ENCODE measurements at places on chromosomes 16 and 17. TPM values are rescaled to one million over a fixed set of nuclear protein-coding genes. Genes with fewer than 3 reads are reported as not detected.
A peak's percentile ranks its signal among the peaks of the same experiment; 100 is the strongest.

The PYDC1 gene
- not detected for total RNA-seq

The TMC7 gene
- 0.28 TPM for total RNA-seq

GRCh38 chr17:63841350-63842172 is 924 bp downstream of the SMARCD2 start:
- DNase-seq, result peak; percentile 34

GRCh38 chr17:49576088-49576916 is 631 bp downstream of the NXPH3 start:
- peak; percentile 24 for DNase-seq

DNA sequence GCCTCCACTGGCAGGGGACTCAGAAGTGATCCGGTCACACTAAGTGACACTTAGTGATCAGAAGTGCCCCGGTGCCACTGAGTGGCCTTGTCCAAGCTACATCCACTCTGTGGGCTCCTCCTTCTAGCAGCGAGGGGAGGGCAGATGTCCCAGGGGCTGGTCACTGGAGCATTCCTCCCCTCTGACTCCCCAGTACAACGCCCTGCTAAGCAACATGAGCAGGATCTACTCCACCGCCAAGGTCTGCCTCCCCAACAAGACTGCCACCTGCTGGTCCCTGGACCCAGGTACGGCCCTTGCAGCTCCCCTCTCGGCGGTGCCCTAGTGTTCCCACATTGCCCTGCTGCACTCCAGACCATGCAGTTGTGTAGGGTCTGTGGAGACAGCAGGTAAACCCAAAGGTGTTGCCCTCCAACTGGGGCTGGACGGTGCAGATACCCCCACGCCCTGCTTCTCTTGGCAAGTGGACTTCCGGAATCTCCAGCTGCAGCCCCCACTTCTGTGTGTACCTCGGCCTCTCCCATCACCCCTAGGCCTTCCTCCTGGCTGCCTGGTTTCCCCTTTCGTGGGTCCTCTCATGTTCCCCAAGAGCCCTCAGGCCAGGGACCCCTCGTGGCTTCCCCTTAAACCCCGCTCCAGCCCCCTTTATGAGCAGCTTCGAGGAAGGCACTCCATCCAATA is 2.1 kb downstream of the ACE start:
- DNase-seq, result peak; percentile 92

GRCh38 chr16:1688807-1689560 is 10.9 kb downstream of the JPT2 start:
- DNase-seq, result no peak

- no peak for DNase-seq
Measured at GRCh38 chr17:48173191-48173984, 65.8 kb downstream of the SNX11 start.

The TEX14 gene
- not detected for total RNA-seq
